ENCODE measurements at places on chromosomes 2 and 18. TPM values are rescaled to one million over a fixed set of nuclear protein-coding genes. Genes with fewer than 3 reads are reported as not detected.

Gene MSGN1
- total RNA-seq = not detected

Gene PLCD4
- total RNA-seq = 0.64 TPM

DNA sequence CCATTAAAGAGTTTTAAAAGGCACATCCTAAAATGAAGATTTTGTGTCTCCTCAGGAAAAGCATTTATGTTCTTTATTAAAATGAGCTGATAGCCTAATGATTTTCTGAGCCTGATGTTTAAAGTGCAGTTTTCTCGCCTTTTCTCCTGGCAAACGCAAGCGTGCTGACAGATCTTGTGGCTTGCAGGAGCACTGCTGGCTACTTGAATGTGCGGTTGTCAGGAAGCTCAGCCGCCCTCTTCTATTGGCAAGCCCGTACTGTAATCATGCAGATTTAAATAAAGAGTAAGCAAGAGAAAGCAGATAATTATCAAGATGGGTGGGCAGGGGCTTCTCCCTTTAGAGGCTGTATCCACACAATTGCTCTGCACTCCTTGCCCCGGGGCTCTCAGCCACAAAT is 139.5 kb upstream of the SPHKAP start:
- no peaks in the 10 kb centered on the region for H3K36me3 ChIP-seq
- DNase-seq = no peak
- no peak overlapping the region for H3K27ac ChIP-seq
- no peak overlapping the region for H3K4me3 ChIP-seq

GRCh38 chr18:13642440-13642827 is 83.9 kb downstream of the FAM210A start:
- no peaks in the 10 kb centered on the region for H3K27me3 ChIP-seq
- H3K36me3 ChIP-seq = peaks cover 10% of the 10 kb centered on the region
- no peak overlapping the region for H3K4me3 ChIP-seq

- DNase-seq = no peak
- no peak overlapping the region for H3K4me3 ChIP-seq
- no peaks in the 10 kb centered on the region for H3K36me3 ChIP-seq
Measured at GRCh38 chr2:189498205-189498604, 56.9 kb downstream of the WDR75 start.

- H3K27me3 ChIP-seq = no peaks in the 10 kb centered on the region
- peaks cover 81% of the 10 kb centered on the region for H3K4me1 ChIP-seq
- peak overlapping the region; percentile 89 for H3K27ac ChIP-seq
- DNase-seq = no peak
- H3K4me3 ChIP-seq = no peak overlapping the region
- no peaks in the 10 kb centered on the region for H3K36me3 ChIP-seq
Measured at GRCh38 chr2:181306785-181307184, 150.4 kb upstream of the ITGA4 start.

- H3K27me3 ChIP-seq = no peaks in the 10 kb centered on the region
- DNase-seq = no peak
- H3K4me3 ChIP-seq = no peak overlapping the region
- no peaks in the 10 kb centered on the region for H3K36me3 ChIP-seq
- H3K27ac ChIP-seq = no peak overlapping the region
- no peaks in the 10 kb centered on the region for H3K4me1 ChIP-seq
Measured at GRCh38 chr2:181570833-181571661, 85.9 kb downstream of the CERKL start.

- no peak overlapping the region for H3K4me3 ChIP-seq
- H3K4me1 ChIP-seq = no peaks in the 10 kb centered on the region
- no peaks in the 10 kb centered on the region for H3K27me3 ChIP-seq
- H3K36me3 ChIP-seq = no peaks in the 10 kb centered on the region
- no peak for DNase-seq
Measured at GRCh38 chr18:22830511-22830910, 102.6 kb upstream of the RBBP8 start.

GRCh38 chr2:209579230-209579749 is 155.4 kb downstream of the MAP2 start:
- no peaks in the 10 kb centered on the region for H3K27me3 ChIP-seq
- no peak overlapping the region for H3K27ac ChIP-seq
- DNase-seq = no peak
- H3K4me1 ChIP-seq = peaks cover 8% of the 10 kb centered on the region

Measured in spleen (tissue), 13 donors.